Ecto neural progenitor cell (in vitro differentiated cells): ENCODE measurements at places on chromosomes 16 and 17.

DNA sequence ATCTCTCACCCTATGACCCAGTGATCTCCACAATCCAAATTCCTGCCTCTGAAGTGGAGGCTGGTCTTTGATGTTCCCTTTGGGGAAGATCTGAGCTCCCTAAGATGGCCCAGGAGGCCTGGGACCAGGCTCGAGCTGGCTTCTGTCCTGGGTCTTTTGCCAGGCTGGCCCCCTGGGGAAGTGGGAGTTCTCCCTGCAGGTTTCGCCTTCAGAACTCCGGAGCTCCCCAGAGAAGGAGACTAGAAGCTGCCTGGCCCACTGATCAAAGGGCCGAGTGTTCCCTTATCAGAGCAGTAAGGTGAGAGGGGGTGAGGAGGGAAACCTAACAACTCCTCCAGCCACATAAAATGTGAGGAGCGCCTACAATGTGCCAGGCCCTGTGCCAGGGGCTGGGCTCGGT, 147.1 kb downstream of the IRF8 start:
- no peak for DNase-seq

GRCh38 chr17:19650826-19651225, 2.3 kb downstream of the ALDH3A2 start:
- DNase-seq: no peak

GRCh38 chr16:12225255-12225654, 248.7 kb downstream of the SNX29 start:
- DNase-seq: no peak

DNA sequence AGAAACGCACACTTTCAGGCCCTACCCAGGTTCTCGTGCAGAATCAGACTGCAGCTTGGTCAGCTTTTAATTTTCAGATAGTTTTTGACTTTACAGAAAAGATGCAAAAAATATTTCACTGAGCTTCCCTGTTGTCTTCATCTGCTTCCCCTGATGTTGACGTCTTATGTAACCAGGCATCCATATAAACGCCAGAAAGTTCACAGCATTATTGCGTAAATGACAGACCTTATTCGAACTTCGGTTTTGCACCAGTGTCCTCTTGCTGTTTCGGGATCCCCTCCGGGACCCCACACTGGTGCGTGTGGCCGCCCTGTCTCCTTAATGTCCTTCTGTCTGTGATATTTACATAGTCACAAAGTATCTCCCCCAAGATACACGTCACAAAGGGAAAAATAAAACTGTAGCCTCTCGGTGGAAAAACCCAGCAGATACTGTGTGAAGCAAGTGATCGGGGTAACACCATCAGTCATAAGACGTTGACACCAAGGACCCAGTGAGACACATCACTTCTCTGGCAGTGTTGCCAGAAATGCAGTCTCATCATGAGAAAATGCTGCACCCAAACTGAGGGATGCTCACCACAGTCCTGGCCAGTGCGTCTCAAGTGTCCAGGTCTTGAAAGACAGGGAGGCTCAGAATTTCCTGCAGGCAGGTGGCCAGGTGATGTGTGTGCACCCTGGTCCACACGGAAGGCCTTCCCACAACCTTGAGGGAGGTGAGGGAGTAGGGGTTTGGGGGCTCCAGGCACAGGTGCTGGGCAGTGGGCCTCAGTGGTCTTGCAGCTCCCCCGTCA, 4.3 kb downstream of the BANP start:
- DNase-seq: no peak

DNA sequence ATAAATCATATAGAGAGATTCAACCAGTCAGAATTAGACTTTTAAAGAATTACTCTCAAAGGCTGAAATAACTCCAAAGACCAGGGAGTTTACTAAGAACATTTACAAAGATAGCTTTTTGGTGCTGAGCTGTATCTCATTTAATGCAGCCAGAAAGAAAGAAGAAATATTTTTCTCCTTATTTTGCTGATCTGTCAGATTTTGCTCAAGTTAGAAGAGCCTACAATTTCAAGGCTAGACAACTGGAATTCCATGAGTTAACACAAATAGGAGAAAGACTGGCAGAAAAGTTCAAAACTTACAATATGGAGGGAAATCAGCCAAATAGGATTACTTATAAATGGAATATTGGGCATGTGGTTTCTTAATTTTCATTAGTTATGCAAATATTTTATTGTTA, 6.1 kb upstream of the SLFN12 start:
- DNase-seq: no peak

DNA sequence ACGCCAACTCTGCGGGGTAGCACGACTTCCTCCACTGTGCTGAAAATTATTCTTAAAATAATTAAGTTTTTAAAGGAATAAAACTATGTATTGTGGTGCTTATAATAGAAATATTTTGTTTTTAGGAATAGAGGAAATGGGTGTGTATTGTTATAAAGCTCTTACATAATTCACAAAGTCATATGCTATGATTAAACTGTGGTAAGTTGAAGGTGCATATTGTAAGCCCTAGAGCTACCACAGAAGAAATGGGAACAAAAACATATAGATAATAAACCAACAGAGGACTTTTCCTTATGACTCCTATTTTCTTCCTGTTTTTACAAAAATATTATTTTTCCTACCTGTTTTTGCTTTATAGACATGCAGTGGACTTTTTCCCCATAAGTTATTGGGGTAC, 4.3 kb upstream of the SLFN11 start:
- DNase-seq: no peak

DNA sequence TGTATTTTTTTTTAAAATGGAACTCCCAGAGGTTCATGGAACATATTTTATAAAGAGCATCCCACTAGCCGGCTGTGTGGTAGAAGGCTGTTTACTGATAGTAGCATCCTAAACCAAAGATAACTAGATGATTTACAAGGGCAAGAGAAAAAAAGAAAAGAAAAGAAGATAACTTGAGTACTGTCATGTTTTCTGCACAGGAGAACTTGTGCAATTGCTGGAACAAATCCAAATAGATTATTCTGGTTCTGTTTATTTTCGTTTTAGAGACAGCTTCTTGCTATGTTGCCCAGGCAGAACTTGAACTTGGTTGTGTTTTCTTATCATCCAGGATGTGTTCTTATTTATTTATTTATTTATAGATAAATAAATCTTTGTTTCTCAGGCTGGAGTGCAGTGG, 20.9 kb upstream of the PPM1D start:
- no peak for DNase-seq

DNA sequence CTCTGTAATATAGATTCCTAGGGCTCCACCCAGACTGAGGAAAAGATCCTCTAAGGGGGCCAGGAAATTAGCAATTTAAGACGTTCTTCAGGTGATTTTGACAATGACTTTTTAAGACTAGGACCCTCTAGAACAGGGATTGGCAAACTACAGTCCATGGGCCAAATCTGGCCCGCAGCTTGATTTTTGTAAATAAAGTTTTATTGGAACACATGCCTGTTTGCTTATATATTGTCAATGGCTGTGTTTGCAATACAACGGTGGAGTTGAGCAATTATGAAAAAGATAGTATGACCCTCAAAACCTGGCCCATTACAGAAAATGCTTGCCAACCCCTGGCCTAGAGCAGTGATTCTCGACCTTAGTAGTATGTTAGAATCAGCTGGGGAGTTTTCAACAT, 181.9 kb downstream of the SOX9 start:
- DNase-seq: no peak

GRCh38 chr17:61178284-61178683, 221.4 kb upstream of the TBX2 start:
- DNase-seq: no peak

DNA sequence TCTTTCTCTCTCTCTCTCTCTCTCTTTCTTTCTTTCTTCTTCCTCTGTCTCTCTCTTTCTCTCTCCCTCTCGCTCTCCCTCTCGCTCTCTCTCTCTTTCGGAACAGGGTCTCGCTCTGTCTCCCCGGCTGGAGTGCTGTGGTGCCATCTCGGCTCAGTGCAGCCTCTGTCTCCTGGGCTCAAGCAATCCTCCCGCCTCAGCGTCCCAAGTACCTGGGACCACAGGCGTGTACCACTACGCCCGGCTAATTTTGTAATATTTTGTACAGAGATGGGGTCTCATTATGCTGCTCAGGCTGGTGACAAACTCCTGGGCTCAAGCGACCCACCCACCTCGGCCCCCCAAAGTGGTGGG, 12.7 kb upstream of the KLHDC4 start:
- DNase-seq: no peak

- no peak for DNase-seq
These were observed 469.9 kb downstream of the MAF start for GRCh38 chr16:79130616-79131015.

GRCh38 chr17:82718986-82719685, 2.6 kb downstream of the FN3KRP start:
- DNase-seq: no peak

DNA sequence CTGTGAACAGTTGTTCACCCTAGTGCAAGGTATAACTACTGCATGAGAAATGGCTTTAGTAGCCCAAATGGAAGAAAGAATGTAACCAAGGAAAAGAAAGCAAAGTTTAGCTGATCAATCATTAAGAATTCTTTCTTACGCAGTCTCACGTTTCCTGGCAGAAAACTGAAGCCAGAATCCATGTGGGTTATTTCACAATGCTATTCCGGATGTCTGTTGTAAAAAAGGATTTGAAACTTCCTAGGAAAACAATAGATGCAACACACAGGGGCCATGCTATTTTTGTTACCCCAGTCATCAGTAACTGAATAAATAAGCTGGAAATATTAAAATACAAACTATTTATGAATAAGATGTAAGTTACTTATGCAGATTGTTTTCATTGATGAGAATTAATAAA, 802.5 kb downstream of the CDH8 start:
- DNase-seq: no peak

GRCh38 chr16:83835586-83836566, 28.1 kb downstream of the HSBP1 start:
- no peak for DNase-seq

- no peak for DNase-seq
These were observed 68.6 kb upstream of the TOB1 start for GRCh38 chr17:50934672-50935220.

- DNase-seq: peak; percentile 60
These were observed at the start of gene BCO1 for GRCh38 chr16:81238296-81239011. TSS of gene BCO1 (plus strand) at chr16:81238689. CDS start at chr16:81238909, 220 bp downstream.

- DNase-seq: no peak
These were observed 45.6 kb upstream of the NKD1 start for GRCh38 chr16:50502616-50503011.

GRCh38 chr17:13030056-13030455, 12.2 kb upstream of the ELAC2 start:
- DNase-seq: no peak

GRCh38 chr17:52105591-52105990, 52.9 kb downstream of the CA10 start:
- DNase-seq: no peak

GRCh38 chr17:43695970-43696865, 34.5 kb upstream of the MEOX1 start:
- DNase-seq: no peak

DNA sequence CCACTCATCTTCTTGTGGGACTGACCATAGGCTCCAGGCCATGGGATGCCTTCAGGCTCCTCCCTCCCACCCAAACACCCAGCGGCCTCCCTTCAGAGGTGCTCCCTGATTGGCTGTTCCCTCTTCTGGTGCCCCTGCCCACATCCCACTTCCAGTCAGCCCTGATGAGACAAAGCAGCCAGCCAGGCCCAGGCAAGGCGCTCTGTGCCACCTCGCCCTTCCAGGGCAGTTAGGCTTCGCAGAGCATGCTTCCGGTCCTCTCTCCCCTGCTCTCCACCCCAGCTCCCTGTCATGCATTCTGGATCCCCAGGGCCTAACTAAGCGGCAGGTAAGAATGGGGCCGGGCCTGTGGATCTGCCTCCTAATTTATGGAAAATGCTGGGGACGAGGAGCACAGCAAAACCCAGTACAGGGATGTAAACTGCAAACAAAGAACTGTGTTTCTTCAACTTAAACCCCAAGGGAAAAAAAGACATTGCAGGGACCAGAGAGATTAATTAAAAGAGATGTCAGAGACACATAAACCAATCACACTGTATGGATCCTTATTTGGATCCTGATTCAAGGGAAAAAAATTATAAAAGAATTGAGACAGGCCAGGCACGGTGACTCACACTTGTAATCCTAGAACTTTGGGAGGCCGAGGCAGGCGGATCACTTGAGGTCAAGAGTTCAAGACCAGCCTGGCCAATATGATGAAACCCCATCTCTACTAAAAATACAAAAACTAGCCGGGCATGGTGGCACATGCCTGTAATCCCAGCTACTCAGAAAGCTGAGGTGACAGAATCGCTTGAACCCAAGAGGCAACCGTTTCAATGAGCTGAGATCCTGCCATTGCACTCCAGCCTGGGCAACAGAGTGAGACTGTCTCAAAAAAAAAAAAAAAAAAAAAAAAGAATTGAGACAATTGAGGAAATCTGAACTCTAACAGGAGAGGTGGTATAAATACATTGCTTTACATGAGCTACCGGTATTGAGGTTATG, 26.0 kb downstream of the ZDHHC7 start:
- no peak for DNase-seq

DNA sequence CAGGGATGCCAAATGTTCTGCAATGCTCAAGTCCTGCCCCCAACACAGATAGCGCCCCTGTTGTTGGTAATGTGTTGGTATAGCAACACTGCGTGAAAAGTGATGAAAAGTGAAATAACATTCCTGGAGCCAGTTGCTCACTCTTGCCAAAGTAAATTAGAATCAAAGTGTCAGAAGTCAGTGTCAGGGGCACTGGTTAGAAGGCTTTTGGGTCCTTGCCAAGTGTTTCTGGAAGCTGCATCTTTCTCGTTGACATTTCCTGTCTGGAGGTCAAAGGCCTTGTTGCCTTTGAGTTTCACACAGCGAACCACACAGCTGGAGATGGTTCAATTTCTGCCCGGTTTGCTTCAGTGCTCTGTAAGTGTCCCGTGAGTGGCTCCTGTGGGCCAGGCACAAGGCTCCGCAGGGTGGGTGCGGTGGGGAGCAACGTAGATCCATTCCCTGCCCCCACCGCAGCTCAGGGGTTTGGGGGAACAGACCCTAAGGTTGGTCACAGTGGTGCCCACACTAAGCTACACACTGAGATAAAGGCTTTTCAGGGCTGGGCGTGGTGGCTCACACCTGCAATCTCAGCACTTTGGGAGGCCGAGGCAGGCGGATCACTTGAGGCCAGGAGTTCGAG, 3.6 kb upstream of the SLC16A5 start:
- DNase-seq: no peak

- DNase-seq: no peak
These were observed 96.7 kb upstream of the FAM20A start for GRCh38 chr17:68697850-68698361.

- no peak for DNase-seq
These were observed 7.6 kb upstream of the PKMYT1 start for GRCh38 chr16:2987833-2988232.

DNA sequence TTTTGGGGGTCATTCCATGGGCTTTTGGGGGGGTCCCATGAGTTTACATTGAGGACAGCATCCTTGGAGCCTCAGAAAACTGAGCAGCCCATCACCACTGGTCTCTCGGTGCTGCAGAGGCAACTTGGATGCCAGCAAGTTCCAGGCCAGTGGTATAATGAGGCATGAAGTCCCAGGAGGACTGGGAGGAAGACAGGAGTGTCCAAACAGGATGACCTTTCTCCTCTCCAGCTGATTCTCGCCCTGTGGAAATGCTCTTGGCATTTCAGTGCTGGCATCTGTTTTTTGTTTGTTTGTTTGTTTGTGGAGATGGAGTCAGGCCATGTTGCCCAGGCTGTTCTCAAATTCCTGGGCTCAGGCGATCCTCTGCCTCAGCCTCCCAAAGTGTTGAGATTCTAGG, 347.6 kb downstream of the SNX29 start:
- no peak for DNase-seq
